Activated T-cell treated with anti-CD3 and anti-CD28 coated beads for 1 hour (primary cell): ENCODE measurements at places on chromosomes 11 and 22.
A peak's percentile ranks its signal among the peaks of the same experiment; 100 is the strongest.

GRCh38 chr22:39363751-39364515 lies 14.1 kb downstream of the SYNGR1 start:
- no peak for DNase-seq

- peak; percentile 70 for DNase-seq
Observed at GRCh38 chr22:23716811-23717801, 26.3 kb downstream of the RGL4 start.

GRCh38 chr11:28860893-28861292 lies 752.7 kb downstream of the METTL15 start:
- DNase-seq: no peak

GRCh38 chr22:23219822-23220484 lies 39.6 kb downstream of the BCR start:
- DNase-seq: peak; percentile 17

DNA sequence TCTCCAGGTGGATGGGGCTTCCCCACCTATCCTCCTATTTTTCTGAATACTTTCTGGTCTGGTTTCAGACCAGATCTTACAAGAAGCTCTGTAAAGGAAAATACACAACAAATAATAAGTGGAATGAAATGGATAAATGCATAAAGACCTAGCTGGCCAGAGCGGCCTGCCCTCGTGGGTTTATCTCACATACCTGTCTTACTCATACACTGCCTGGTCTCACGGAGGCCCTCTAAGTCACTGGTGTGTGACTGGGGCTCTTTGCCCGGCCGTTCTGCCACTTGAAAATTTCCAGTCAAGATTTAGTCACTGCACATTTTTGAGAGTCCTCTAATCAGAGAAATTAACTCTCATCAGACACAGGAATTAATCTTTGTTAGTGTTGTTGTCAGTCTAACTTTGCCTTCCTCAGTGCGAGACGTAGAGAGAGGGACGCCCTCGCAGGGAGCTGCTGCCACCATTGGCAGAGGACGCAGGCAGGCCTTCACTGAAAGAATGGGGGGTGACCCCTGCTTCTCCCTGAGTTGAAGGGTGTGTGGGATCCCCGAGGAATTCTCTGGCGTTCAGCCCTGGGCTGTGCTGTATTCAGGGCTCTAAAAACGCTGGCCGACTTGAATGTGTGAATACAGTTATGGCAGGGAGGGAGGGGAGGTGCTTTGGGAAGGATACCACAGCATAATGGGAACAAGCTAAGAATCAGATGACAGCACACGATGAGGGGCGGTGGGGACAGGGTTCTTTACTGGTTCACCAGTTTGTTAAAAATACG lies 46.3 kb upstream of the CADM1 start:
- no peak for DNase-seq

DNA sequence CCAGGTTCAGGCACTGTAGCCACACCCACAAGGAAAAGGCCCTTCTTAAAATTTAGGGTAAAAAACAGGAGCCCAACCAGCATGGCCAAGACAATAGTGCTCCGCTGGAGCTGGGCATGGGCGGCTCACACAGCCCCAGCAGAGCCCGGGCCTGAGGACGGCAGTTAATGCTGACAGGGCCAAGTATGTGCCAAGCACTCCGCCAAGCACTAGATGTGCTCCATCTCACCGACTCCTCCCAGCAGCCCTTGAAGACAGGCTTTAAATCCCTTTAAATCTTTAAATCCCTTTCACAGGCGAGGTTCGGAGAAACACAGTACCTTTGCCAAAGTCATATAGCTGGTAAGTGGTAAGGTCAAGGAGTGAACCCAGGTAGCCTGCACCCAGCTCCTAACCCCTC lies 4.8 kb downstream of the ARFGAP2 start:
- DNase-seq: no peak

GRCh38 chr22:45470871-45471270 lies 31.8 kb upstream of the FBLN1 start:
- no peak for DNase-seq

GRCh38 chr11:76891285-76891684 lies 30.6 kb downstream of the ACER3 start:
- DNase-seq: no peak

DNA sequence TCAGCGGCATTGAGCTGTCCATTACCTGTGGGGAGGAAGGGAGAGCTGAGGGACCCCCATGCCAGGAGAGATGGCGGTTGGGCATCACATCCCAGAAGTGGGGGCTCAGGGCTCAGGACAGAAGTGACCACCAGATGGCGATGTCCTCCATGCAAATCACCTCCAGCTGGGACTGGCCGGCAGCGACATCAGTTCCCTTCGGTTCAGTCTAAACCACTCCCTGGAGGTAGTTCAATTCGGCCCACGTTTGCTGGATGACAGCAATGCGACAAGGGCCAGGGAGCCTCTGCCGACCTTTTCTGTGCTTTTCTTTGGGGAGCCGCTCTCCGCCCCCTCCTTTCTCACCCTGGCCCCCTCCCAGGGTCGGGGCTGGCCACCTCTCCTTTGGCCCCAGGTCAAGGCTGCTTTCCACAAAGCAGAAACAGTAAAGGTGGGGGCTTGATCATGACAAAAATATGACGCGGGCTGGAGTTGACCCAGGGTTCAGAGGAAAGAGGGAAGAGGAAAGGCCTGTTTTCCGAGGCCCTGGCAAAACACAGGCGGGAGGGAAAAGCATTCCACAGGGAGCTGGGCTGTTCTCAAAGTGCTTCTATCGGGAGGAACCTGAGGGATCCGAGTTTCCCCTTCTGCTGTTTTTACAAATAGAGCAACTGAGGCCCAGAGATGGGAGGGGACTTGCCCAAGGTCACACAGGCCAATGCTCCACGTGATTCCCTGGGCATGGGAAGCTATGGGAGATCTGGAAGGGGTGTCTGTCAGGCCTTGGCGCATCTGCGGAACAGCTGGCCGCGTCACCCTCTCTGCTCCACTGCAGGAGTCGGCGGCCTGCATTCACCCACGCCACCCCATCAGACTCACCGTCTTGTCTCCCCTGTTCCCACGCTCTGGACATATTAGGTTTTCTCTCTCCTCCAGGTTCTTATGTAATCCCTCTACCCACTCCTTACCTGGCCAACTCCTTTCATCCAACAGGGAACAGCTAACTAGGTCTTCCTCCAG lies 54.7 kb downstream of the FBXO7 start:
- DNase-seq: peak; percentile 43

GRCh38 chr22:45968751-45969413 lies 8.1 kb downstream of the WNT7B start:
- DNase-seq: no peak

GRCh38 chr22:19419464-19420178 lies 11.9 kb downstream of the HIRA start:
- DNase-seq: no peak

DNA sequence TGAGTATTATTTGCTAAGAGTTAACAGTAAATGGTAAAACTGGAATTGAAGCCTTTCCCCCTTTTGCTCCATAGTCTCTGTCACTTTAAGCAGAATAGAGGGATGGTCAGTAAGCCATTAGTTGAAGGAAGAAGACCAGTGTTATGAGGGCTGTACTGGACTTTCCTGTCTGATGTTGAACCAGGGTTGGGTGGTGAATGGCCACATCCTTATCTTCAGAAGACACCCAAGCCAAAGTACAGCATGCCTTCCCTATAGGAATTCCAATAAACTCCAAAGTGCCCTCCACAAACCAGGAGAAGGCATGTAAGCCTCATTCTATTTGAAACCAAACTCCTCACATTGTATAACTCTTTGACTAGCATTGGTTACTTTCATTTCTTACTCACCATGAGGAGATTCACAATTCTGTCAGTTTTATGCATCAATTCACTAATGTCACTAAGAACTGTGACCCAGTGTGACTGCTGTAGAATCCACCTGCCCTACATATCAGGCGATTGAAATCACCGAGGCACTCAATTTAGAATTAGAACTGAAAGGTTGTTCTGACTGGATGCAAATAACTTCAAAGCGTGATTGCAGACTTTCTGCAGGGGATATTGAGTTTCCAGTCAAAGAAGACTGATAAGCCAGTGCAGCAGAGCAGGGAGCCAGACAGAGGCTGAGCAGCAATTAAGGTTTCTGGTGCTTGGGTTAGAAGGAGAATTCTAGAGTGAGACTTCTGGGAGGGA lies 107.1 kb upstream of the DDI1 start:
- DNase-seq: no peak

- DNase-seq: no peak
Observed at GRCh38 chr11:88626216-88626615, 288.7 kb upstream of the CTSC start.

DNA sequence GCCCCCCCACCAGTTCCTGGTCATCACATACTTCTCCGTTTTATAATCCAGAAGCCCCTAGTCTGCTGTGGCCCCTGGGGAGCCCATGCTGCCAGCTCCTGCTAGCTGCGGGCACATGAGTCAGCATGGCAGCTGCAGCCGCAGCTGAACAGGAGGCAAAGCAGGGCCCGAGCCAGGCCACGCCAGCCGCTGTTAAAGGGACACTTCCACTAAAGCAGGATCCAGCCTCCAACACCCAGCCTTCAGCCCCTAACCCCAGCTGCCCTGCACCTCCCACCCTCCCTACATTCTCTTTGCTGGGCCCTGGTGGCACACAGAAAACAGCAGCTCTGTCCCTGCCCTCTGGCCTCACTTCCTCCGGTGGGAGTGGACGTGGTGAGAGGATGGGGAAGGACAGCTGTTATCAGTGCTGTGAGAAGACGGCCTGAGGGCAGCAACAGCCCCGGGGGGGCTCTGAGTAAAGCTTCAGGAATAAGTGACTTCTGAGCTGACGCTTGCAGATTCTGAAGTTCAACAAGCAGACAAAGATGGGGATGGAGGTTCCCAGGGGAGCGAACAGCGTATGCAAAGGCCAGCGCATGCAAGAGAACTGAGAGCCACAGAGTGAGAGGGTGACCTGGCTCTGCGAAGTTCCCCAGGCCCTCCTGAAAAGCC lies 688 bp upstream of the LRRC74B start:
- no peak for DNase-seq
